ENCODE measurements at places on chromosomes 13 and 19.

DNA sequence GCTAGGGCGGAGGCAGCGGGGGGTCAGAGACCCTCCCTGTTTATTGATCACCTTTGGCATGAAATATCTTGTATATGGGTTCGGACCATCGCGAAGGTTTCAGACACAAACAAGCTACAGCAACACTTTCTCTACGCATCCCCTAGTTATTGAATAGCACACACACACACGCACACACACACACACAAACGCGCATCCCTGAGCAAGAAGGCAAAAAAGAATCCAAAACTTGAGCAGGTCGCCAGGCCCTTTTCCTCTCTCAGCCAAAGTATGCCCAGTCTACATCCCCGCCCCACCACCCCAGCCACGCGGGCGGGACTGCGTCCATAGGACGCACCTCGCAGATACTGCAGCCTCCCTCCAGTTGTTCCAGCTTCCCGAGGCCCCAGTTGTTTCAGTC, 16.0 kb downstream of the POU4F1 start:
- DNase-seq: no peak

- no peak for DNase-seq
Measured at GRCh38 chr13:105074755-105075154, 1460.7 kb downstream of the EFNB2 start.

GRCh38 chr13:85076343-85076742, 722.9 kb downstream of the SLITRK6 start:
- DNase-seq: no peak

- DNase-seq: peak; percentile 14
Measured at GRCh38 chr19:10551698-10552301, 8.1 kb downstream of the ATG4D start.

DNA sequence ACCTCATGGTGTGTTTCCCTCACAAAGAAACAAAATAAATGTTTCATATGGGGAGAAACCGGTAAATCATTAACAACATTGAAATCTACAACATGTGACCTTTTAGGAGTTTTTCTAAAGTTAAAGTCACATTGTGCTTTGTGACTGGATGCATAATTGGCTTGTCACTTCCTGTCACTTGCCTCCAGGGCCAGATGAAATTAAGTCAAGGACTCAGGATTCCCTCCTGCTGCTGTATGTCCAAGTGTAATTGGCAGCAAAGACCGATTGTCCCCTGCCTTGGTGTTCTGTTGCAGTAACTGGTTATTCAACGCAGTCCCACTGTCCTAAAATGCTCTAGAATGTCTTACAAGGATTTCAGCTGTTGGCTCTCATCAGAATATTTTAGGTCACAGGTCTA, 448.2 kb downstream of the LIG4 start:
- no peak for DNase-seq

DNA sequence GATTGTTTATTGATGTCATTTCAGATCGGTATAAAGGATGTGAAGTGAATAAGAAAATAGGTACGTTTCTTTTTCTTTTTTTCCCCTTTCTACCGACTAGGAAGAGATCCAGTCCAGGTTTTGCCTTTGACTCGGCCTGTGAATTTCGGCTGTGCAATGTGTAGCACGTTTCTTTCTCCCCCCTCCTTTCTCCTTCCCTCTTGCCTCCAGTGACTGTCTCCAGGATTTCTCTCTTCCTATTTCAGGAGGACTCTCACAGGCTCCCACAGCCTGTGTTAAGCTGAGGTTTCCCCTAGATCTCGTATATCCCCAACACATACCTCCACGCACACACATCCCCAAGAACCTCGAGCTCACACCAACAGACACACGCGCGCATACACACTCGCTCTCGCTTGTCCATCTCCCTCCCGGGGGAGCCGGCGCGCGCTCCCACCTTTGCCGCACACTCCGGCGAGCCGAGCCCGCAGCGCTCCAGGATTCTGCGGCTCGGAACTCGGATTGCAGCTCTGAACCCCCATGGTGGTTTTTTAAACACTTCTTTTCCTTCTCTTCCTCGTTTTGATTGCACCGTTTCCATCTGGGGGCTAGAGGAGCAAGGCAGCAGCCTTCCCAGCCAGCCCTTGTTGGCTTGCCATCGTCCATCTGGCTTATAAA, at the start of gene GPC6:
Gene GPC6, plus strand, starts transcription at position 185 of the 657 bp plus-strand sequence.
- peak; percentile 8 for DNase-seq
